CD4-positive, alpha-beta T cell treated with Interleukin-10 for 1 hour (primary cell): ENCODE measurements at places on chromosomes 7 and 10.

- DNase-seq = no peak
Measured at GRCh38 chr7:55004579-55004978, 14.2 kb upstream of the EGFR start.

DNA sequence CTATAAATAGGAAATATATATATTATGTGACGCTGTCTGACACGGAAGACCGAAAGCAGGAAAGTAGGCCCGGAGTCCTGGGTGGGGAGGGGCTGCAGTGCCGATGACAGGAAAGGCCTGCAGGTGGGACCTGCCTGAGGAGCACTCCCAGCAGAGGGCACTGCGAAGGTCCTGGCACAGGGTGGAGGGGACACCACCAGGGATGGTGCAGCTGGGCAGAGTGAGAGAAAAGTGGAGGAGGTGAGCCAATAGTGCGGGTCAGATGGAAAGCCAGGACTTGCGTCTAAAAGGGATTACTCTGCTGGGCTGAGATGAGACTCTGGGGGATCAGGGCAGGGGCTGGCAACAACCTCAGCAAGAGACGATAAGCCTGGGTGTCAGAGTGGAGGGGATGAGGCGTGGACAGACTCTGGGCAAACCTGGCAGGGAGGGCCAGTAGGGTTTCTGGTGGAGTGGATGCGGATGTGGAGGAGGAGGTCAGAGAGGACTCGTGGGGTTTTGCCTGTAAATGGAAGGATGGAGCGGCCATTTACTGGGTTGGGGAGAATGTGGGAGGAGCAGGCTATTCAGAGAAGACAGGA lies 118.2 kb upstream of the ZNF746 start:
- DNase-seq = no peak

- no peak for DNase-seq
Measured at GRCh38 chr7:39910108-39910869, 39.8 kb upstream of the CDK13 start.

- DNase-seq = no peak
Measured at GRCh38 chr10:72846238-72846637, 47.3 kb upstream of the OIT3 start.

- DNase-seq = no peak
Measured at GRCh38 chr10:129497013-129497412, 30.0 kb downstream of the MGMT start.

GRCh38 chr10:23110722-23111516 lies 15.5 kb downstream of the MSRB2 start:
- DNase-seq = no peak

DNA sequence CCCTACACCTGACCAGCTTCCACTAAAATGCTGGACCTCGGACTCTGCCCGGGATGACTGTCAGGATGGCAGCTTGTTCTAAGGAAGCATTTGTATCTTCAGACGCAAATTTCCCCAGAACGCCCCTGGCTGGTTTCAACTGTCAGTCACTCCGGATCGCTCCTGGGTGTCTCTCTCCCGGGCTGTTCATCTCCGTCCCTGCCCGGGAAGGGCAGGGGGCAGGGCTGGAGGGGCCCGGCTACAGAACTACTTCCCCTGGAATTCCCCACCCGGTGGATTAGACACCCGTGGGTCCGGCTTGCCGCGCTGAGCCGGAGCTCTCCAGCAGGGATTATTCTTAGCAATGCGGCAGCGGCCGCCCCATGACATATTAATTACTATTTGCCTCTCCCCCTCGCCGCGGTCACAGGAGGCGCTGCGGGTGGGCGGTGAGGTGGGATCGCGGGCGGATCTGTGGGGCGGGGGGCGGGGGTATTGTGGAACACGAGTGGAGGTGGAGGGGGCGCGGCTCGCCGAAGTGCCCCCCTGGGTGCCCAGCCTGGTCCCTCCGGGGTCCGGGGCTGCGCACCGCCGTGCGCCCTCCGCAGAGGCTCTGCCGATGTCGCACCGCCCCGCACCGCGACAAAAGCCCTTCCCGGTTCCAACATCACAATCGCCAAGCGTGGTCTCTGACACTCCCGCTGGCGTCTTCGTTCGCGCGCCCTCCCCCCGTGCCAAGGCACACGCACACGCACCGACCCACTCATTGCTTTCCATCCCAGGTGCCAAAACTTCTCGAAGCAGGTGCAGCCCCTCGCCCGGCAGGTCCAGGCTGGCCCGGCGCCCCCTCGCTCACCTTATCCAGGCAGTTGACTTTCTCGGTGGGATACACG lies 276.1 kb upstream of the NEBL start:
- DNase-seq = no peak

- no peak for DNase-seq
Measured at GRCh38 chr7:150463461-150463860, 13.0 kb downstream of the GIMAP8 start.

GRCh38 chr7:38831259-38831996 lies 77.6 kb downstream of the VPS41 start:
- DNase-seq = no peak

DNA sequence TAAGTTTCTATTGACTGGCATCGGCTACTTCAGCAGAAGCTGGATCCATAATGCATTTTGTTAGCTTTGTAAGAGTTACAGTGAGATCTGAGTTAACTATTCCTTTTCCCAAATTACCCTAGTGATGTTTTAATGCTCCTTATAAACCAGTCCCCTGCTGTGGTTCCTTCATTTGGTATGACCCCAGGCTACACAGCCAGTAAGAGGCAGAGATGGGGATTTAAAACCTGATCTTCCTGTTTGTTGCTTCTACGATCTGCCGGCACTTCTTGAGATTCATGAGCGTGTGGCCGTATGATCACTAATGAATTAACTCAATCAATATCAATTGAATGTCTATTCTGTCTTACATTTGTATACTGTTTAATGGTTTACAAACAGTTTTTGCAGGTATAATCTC lies 86.1 kb downstream of the CACNB2 start:
- DNase-seq = no peak

DNA sequence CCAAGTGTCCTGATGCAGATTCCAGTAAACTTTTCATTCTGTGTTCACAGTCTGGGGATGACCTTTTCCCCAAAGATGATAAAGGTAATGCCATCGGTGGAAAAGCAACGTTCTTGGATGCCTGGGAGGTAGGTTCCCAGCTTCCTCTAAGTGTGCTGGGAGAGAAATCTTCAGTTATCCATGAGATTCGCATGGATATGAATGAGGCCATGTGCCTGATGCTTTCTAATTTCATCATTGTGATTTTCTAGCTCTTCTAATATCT lies 5.5 kb downstream of the AKR1B10 start:
- DNase-seq = no peak

- peak; percentile 88 for DNase-seq
Measured at GRCh38 chr7:5143935-5144903, 45.8 kb upstream of the WIPI2 start.

DNA sequence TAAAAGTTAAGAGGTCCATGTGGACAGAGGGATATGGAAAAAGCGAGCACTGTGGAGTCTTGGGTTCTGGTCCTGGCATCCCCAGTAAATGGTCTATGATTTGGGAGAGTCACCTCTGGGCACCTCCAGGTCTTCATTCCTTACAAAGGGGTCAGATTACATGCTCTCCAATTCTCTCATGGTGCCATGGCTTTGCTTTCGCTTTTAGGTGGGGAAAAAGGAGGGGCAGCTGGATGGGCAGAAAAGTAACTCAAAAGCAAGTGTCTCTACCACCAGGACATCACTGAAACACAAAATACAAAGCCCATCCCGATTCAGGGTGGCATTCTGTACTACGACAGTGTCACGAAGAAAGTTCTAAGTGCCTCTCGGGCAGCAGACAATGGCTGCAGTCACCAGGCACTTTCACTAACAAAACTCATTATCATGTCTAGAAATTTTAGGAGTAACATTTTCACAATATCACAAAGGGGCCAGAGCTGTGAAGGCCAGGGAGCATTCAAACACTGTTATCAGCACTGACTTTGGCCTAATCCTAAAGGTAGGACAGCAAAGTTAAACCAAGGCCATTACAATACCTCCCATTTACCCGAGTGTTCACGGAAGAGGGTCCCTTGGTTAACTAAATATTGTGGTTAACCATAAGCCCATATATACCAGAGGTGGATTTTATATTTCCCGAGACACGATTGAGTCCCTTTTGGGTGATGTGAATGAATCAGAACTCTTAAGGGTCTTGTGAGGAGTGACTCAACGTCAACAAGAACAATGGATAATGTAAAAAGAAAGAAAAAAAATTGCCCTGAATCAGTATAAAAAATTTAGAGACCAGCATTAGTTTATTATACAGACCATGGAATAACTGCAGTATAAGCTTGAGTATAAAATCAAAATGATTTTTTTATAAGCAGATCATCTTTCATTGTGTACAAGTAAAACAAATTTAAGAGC lies 2.5 kb downstream of the PSAP start:
- no peak for DNase-seq

DNA sequence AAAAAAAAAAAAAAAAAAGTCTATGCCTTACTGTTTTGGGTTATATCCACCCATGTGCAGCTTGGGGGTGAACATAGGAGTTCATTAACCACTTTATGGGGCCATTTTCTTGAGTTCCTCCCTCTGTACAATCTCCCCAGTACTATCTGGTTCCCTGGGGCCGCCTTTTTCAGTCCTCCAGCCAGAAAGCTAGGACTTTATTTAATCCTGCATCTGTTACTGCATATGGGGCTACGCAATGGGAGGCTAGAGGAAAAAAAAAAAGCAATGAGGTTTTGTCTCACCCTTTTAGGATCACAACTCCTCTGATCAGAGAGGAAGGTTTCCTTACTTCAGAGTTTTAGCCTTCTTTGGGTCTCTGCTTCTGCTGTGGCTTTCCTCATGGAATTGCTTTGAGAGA lies 51.0 kb downstream of the BTRC start:
- no peak for DNase-seq

- DNase-seq = no peak
Measured at GRCh38 chr7:150335108-150335773, 6.2 kb downstream of the RARRES2 start.

DNA sequence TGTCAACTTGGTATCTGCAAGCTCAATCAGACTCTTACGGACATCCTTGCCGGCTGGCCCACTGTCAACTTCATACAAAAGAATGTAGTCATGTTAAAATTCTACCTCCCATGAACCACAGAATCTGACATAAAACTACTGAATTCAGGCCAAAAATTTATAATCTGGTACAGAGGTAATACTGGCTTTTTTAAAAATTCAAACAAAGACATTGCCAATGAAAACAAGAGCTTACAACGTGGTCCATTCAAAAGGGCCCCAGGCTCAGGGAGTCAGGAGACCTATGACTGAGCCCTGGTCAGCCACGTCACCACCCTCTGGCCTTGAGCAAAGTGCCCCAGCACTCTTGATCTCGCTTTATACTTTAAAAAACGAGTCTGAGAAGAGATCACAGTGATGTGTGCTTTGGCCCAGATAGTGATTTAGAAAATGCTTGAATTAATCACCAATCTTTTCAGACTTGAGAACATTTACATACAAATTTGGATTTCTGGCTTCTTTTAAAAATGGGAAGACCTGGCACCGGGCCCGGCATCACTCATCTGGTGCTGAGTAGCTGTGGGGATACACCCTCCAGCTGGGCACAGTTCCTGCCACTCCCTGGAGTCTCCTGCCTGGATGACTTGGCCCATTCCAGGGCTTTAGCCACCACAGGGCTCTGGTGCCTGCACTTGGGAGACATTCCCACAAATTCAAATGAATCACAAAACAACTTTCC lies 94.1 kb downstream of the PIP4K2A start:
- DNase-seq = no peak

DNA sequence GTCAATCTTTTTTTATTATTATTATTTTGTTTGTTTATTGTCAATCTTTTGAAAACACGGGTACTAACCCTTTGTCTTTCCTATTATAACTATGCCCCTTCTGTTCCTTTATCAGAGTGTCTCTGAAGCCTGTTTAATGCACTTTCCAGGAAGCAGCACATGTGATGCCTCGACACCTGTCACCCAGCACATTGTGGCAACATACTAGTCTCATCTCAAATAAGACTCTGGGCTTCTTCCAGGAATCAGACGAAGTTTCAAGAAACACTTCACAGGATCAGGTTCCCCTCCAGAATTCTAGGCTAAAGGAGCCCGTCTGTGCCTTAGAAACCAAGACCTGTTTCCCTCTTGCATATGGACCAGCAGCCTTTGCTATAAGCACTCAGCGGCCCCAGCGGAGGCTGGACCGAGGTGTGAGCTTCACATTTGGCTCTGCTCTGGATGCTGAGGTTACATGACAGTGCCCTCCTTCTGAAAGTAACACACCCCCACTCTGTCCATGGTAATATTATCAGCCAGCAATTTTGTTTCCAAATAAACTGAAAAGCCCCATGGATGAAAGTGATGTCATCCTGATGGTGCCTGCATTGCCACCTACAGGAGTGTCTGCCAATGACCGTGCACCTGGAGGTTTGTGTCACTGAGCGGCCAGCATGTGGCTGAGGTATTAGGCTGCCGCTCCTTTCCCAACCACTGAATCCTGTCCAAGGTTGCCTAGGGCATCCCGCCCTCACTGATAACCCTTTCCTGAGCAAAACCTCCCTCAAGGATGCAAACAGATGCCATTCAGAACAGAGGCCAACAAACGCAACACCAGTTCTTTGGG lies 38.1 kb downstream of the MKI67 start:
- DNase-seq = no peak

DNA sequence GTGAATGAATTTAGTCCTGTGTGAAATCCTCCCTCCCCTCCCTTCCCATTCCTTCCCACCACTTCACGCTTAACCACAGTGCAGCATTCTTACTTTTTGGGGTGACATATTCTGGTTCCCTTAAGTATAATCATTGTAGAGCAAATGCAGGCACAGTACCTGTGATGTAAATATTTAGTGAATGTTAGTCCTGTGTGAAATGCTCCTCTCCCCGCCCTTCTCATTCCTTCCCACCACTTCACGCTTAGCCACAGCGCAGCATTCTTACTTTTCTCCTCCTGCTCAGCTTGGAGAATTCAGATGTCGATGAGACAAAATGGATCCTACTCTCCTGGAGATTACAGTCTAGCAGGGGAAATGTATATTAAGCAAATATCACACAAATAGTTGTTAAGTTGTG lies 258.8 kb downstream of the EXOC4 start:
- DNase-seq = no peak

DNA sequence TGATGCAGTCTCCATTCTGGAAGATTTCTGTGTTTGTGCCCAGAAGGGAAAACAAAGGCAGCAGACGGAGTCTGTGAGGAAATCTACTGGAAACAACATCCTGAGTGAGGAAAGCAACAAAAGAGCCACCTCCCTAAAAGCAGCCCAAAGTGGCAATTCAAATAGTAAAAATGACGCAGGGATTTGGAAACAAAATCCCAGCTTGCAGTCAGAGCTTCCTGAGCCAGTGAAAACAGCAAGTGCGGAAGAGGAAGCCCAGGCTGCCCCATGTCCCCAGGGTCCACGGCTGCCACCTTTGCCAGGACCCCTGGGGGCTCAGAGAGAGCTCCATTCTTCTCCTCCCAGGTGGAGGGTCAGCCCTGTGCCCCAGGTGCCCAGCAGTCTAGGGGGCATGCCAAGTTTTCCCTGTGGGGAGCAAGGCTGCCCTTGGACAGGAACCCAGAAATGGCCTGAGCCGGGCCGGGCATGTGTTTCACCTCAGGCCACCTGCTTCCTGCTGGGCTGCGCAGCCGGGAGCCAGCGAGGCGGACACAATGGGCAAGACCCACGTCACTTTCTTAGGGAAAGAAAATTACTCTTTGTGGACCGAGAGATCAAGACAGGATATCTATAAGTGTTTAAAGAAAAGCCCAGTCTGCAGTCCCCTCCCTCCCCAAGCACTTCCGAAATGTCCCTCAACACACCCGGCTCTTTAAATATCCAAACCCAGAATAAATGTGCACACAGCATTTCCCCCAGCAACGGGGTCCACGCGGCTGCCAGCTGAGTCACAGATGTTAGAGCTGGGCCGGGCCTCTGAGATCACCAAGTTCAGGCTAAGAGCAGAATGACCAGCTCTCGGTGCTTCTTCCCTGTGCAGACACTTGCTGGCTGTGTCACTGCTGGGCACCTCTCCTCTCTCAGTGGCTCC lies 231.1 kb downstream of the ARHGAP12 start:
- no peak for DNase-seq
